ENCODE measurements at places on chromosomes 6 and 20. TPM values are rescaled to one million over a fixed set of nuclear protein-coding genes. Genes with fewer than 3 reads are reported as not detected.
A peak's percentile ranks its signal among the peaks of the same experiment; 100 is the strongest.

DNA sequence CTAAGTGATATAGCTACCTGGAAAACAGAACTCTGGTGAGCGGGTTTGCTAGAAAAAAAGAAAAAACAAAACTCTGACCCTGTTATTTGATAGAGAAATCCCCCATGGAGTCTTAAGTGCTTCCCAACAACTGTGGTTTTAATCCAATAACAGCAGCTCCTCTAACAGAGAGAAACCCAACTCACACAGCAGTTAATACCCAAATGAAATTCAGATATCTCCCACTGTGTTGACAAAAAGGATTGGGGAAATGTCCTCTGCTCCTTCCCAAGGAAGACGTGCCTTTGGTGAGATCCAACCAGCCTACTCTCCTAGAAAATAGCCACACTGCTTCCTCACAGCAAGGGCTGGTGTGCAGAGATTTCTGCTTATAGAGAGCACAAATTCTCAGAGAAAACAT lies 200.4 kb upstream of the FBXL4 start:
- DNase-seq = no peak
- H3K4me1 ChIP-seq = no peaks in the 10 kb centered on the region
- H3K27ac ChIP-seq = no peak overlapping the region
- no peak overlapping the region for H3K4me3 ChIP-seq
- H3K27me3 ChIP-seq = no peaks in the 10 kb centered on the region

DNA sequence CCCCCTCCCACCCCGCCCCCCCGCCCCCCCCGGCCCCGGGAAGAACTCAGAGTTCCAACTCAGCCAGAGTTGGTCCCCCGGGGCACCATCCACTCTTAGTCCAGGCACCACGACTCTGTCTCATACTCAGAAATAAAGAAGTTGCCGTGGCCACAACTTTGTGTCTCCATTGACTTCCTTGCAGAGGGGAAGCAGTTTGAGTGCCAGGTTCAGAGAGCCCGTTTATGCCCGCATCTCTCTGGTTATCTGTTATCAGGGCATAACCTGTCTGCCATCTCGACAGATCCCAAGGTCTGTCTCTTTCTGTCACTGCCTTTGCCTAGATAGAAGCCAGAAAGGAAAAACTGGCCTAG lies 605 bp downstream of the CDC5L start:
- peaks cover 3% of the 10 kb centered on the region for H3K4me1 ChIP-seq
- H3K27me3 ChIP-seq = no peaks in the 10 kb centered on the region
- DNase-seq = peak; percentile 20
- peak overlapping the region; percentile 96 for H3K4me3 ChIP-seq
- peaks cover 2% of the 10 kb centered on the region for H3K36me3 ChIP-seq
- no peak overlapping the region for H3K27ac ChIP-seq

DNA sequence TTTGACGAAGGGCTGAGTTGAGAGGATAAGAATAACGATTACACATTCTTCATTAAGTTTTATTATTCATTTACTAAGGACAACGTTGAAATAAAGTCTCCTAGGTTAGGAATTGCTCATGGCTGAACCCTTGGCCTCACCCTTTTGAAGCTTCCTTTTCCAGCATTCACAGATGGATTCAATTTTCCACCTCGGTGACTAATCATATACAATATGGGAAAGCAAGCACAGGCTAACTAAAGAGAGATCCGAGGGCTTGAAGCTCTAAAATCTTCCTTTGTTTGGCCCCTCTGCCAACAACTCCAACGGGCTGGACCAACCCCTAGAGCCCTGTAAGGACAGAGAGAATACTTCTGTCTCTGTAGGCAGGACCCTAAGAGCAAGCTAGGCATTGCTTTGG lies 159.5 kb downstream of the SOD2 start:
- no peak for DNase-seq
- no peaks in the 10 kb centered on the region for H3K4me1 ChIP-seq
- H3K4me3 ChIP-seq = no peak overlapping the region

DNA sequence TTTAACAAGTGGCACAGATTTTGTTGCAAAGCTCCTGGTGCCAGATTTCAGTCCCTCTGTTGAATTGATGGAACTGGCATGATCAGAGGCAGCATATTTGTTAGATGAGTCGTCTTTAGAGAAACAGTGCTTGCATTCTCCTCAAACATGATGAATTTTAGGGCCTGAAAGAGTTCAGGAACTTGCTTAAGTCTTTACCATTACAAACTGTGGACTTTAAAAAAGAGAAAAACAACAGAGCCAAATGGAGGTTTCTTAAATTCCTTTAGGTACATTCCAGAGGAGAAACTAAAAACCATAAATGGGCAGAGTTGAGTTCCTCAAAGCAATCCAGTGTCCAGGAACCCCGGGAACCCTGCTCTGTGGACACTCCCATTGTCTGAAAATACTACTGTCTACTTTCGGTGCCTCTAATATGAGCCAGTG lies 2.5 kb downstream of the GTF2H5 start:
- no peak for DNase-seq
- no peaks in the 10 kb centered on the region for H3K4me1 ChIP-seq
- H3K4me3 ChIP-seq = no peak overlapping the region
- H3K36me3 ChIP-seq = no peaks in the 10 kb centered on the region
- no peak overlapping the region for H3K27ac ChIP-seq

DNA sequence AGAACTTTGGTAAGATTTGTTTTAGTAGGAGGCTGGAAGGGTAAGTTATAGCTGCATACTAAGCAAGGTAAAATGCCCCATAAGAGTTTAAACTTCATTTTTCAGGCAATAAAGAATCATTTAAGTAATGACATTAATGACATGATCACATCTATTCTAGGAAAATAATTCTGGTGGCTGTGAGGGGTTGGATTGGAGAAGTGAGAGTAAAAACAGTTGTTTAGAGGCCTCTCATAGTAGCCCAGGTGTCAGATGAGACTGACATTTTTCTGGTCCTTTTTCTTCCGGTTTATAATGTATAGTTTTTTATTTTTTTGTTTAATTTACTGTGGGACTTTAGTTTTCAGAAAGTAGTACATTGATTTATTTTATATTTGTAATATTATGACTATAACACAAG lies 40.8 kb downstream of the ITCH start:
- peaks cover 6% of the 10 kb centered on the region for H3K4me1 ChIP-seq
- no peak overlapping the region for H3K27ac ChIP-seq
- peaks cover 4% of the 10 kb centered on the region for H3K36me3 ChIP-seq
- no peaks in the 10 kb centered on the region for H3K27me3 ChIP-seq

DNA sequence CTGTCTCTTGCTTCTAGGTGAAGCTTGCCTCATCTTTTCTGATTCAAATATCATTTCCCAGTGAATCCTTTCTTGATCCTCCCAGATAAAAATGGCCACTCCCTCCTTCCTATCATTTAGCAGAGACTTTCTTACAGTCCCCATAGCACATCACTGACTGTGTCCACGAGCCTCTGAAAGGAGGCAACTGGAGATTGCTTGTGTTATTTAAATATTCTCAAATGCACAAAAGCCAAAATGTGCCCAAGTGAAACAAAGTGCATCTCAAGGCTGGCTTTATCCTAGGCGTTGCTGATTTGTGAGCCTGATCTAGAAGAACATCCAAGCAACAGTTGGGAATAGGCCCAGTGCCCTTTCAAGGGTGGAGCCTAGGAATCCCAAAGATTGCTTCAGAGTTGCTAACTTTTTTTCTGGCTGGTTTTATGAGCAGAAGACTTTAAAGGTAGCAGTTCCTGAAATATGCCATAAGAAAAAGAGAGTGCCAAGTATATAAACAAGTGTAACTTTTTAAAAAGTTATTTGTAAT lies 393.6 kb downstream of the CD83 start:
- no peak overlapping the region for H3K27ac ChIP-seq
- H3K4me3 ChIP-seq = no peak overlapping the region
- H3K27me3 ChIP-seq = no peaks in the 10 kb centered on the region
- no peak for DNase-seq

GRCh38 chr6:45681860-45682511 lies 304.3 kb upstream of the SUPT3H start:
- H3K27me3 ChIP-seq = no peaks in the 10 kb centered on the region
- no peaks in the 10 kb centered on the region for H3K36me3 ChIP-seq
- H3K27ac ChIP-seq = peak overlapping the region; percentile 26
- no peak for DNase-seq
- peaks cover 6% of the 10 kb centered on the region for H3K4me1 ChIP-seq

DNA sequence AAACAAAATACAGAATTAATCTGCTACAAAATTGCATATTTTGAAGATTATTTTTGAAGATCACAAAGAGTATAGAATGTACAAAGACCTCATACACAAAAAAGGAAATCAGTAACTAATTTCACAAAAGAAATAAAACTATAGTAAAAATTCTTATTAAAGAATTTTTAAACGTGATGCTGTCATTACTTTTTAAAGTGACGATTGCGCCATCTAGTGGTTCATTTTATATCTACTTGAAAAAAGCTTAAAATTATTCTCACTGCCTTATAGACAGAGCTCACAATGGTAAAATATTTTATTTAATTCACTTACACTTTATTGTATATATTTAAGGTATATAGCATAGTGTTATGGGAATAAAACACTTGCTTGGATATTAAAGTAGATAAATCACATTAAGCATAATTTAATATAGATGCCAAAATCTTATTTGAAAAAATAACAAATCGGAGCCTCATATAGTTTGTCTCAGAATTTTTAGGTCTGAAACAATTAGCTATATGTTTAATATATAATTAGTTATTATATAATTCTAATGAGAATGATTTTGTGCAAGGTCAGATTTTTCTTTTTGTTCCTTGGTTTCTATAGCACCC lies 128.8 kb downstream of the PHF3 start:
- H3K27ac ChIP-seq = no peak overlapping the region
- H3K4me3 ChIP-seq = no peak overlapping the region
- DNase-seq = peak; percentile 61
- H3K4me1 ChIP-seq = no peaks in the 10 kb centered on the region
- no peaks in the 10 kb centered on the region for H3K27me3 ChIP-seq

DNA sequence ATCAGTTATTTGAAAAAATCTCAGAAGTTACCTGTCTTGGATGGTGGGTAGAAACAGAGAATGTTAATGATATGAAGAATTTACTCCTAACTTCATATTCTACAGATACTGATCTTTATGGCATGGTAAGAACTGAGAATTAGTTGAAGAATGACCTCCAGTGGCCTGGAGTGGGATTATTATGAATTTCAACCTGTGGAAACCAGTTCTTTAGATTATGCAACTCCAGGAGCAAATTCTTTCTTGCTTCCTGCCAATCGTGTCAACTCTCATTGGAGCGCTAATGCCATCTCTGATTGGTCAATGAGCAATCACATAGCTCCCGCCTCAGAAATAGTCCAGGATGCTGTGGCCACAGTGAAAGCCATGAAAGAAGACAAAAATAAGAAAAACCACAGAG lies 40.6 kb downstream of the LYRM2 start:
- no peaks in the 10 kb centered on the region for H3K4me1 ChIP-seq
- no peaks in the 10 kb centered on the region for H3K27me3 ChIP-seq
- no peaks in the 10 kb centered on the region for H3K36me3 ChIP-seq
- no peak overlapping the region for H3K4me3 ChIP-seq
- H3K27ac ChIP-seq = no peak overlapping the region

- no peak overlapping the region for H3K27ac ChIP-seq
- no peaks in the 10 kb centered on the region for H3K4me1 ChIP-seq
- H3K27me3 ChIP-seq = peaks cover 1% of the 10 kb centered on the region
- no peaks in the 10 kb centered on the region for H3K36me3 ChIP-seq
- H3K4me3 ChIP-seq = no peak overlapping the region
- DNase-seq = no peak
Measured at GRCh38 chr6:167437888-167438484, 113.1 kb downstream of the TTLL2 start.

- no peaks in the 10 kb centered on the region for H3K27me3 ChIP-seq
- DNase-seq = no peak
- H3K27ac ChIP-seq = no peak overlapping the region
Measured at GRCh38 chr6:6492675-6493074, 95.8 kb upstream of the LY86 start.

DNA sequence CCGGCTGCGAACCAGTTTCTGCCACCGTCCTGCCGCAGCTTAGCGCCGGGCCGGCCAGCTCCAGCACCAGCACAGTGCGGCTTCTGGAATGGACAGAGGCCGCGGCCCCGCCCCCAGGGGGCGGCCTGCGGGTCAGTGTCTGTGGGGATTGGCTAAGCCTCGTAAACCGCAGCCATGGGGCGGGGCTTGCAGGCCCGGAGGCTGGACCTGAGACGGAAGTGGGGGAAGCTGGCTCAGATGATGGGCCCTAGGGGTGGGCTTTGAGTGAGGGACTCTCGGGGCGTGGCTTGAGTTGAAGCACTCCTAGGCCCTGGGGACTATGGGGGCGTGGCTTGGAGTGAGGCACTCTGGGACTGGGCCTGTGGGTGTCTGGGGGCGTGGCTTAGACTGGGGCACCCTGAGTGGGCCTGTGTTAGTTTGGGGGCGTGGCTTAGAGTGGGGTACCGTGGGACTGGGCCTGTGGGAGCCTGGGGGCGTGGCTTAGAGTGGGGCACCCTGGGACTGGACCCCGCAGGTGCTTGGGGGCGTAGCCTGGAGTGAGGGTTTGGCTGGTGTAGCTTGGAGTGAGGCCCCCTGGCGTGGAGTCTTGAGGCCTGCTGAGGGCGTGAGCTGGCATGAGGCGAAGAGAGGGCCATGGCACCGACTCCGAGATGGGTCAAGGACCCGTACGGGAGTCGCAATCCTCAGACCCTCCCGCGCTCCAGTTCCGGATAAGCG lies 6.6 kb downstream of the L3MBTL1 start:
- H3K27ac ChIP-seq = no peak overlapping the region
- H3K4me3 ChIP-seq = peak overlapping the region; percentile 65
- H3K4me1 ChIP-seq = no peaks in the 10 kb centered on the region
- H3K27me3 ChIP-seq = peaks cover 2% of the 10 kb centered on the region
- DNase-seq = peak; percentile 99

- peaks cover 82% of the 10 kb centered on the region for H3K4me1 ChIP-seq
- peak; percentile 93 for DNase-seq
- H3K36me3 ChIP-seq = no peaks in the 10 kb centered on the region
- no peak overlapping the region for H3K4me3 ChIP-seq
- H3K27me3 ChIP-seq = no peaks in the 10 kb centered on the region
- H3K27ac ChIP-seq = peak overlapping the region; percentile 91
Measured at GRCh38 chr6:42099340-42100028, 42.9 kb downstream of the C6orf132 start.

DNA sequence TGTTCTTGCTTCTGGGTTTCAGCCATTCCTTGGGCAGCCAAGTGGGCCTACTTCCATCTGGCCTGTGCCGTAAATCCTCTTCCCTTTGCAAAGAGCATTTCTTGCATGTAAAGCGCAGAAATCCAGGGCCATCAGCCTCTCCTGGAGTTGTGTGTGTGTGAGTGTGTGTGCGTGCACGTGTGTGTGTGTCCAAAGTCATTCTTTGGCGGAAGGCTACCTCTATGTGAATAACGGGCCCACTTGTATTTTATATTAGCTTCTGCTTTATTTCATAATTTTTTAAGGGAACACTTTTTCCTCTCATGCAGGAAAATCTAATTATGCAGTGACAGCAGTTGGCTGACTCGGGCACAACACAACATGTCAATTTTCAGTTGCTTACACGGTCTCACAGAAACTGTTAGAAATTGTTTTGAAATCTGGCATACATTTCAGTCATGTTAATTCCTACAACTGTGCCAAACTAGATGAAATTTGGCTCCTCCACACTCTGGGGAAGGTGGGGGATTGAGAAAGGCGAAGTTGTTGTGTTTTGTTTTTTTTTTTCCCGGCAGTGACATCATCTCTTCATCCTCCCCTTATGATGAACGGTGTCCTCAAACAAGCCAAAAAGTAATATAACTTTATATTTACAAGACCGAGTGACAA lies 223.7 kb upstream of the TSHZ2 start:
- H3K27me3 ChIP-seq = no peaks in the 10 kb centered on the region
- no peaks in the 10 kb centered on the region for H3K4me1 ChIP-seq
- no peak overlapping the region for H3K27ac ChIP-seq
- no peak for DNase-seq

SNPH gene
- polyA plus RNA-seq = 3.2 TPM

STX7 gene
- 35.4 TPM for polyA plus RNA-seq

CEP162 gene
- 3.6 TPM for polyA plus RNA-seq

OXT gene
- 45.8 TPM for polyA plus RNA-seq

MYLK4 gene
- 0.37 TPM for polyA plus RNA-seq

Measured in small intestine (tissue), 16 donors.